ENCODE measurements at places on chromosomes 4 and X.

- peak; percentile 7 for DNase-seq
These were observed 97.4 kb downstream of the COL4A5 start for GRCh38 chrX:108537005-108537404.

DNA sequence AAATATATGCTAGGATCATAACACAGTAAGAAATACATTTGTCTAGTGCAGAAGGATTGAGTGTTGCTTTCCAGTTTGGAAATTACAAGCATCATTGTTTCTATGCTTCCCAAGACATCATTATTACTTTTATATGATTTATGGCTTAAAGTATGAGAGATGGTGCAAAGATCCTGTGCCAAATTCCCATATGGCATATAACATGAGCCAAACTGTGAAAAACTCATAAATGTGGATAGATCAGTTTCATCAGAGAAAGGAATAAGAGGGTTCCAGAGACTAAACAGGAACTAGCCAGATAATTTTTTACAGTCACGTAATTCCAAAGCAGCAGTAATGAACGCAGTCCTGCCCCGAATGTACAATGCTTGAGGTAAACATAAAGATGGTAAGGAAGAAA, 126.3 kb downstream of the PRDM5 start:
- no peak for DNase-seq

- peak; percentile 21 for DNase-seq
These were observed 105.3 kb upstream of the NKX1-1 start for GRCh38 chr4:1511441-1512041.

- no peak for DNase-seq
These were observed 892.8 kb upstream of the DIAPH2 start for GRCh38 chrX:95791876-95792275.

DNA sequence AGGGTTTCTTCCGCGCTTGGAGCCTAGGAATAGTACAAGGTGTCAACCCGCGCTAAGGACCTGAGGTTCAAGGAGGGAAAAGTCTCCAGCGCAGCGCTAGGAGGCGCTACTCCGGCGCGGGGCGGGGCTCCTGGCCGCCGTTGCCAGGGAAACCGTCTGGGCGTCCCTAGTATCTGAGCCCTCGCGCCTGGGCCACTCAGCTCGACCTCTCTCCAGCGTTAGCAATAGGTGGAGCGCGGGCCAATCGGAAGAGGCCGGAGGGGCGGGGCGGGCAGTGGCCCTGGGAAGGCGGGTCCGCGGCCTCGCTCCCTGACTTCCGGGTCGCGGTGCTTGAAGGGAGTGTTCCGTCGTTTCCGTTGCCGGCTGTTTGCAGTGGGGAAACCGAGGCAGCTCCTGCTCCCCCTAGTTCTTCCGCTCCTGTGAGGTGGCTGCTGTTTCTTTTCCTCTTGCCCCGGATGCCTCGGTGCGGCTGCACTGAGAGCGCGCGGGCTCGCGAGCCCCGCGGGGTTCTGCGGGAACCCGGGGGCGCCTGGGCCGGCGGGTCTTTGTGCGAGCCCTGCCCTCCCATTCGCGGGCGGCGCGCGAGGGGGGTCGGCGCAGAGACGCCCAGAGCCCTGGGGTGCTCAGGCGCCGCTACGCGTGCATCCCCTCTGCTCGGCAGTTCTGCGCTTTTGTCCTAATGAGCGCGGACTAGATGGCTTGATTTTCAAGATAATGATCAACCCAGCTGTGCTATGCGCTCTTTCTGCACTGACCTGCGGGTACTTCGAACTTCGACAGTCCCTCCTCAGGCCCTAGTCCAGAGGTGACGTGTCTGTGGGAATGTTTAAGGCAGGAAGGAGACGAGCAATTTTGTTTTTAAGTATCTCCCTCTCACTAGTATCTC, at the start of gene ELMOD2:
ELMOD2 (plus strand) TSS at position 312 of the 886 bp plus-strand sequence. CDS start 1,261 bp downstream, outside the sequence.
- DNase-seq: peak; percentile 97

DNA sequence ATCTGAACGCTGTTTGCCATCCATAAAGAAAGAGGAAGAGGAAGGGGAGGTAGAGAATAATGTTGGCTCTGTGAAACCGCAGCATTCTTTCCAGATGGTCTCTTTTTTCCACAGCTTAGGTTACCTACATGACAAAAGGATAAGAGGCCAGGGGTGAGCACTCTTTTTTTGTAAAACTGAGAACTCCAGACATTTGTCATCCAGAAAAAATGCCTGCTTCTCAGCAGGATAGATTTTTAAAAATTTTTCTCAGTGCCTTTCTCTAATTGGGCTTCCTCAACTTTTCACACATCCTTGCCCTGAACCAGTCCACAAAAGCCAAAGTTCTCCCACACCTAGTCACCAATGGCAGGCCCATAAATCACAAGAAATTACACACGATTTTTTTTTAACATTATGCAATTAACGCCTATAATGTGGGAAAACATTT, 158.1 kb upstream of the TENM3 start:
- DNase-seq: no peak

DNA sequence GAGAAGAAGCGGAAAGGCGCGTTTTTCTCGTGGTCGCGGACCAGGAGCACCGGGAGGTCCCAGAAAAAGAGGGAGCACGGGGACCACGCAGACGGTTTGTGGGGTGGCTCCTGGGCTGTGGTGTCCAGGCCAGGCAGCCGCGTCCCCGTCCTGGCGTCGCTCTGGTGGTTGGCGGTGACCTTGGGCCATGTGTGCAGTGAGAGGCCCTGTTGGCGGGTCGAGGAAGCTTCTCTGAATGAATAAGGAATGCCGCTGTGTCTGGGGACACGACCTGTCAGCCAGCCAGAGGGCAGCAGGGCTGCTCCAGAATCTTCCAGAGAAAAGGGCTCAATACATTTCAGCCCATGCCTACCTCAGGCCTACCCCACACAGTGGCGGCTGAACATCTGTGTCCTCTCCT, 24.3 kb upstream of the HGFAC start:
- DNase-seq: no peak

DNA sequence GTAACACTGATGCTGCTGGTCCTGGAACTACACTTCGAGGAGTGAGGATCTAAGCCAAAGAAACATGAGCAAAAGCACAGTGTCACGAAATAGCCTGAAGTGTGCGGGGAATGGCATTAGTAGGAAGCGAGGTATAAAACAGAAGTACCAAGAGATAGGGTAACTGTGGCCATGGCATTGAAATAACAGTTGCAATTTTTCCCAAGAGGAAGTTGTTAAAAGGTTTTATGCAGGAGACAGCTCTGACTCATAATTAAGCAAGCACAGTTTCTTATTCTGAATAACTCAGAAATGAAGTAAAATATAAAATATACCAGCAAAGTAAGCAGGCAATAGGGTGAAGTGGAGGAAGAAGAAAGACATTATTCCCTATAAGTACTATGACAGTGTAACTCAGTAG, 90.3 kb upstream of the TMEM150C start:
- no peak for DNase-seq

- no peak for DNase-seq
These were observed 2068.9 kb downstream of the PCDH7 start for GRCh38 chr4:32789026-32789608.

DNA sequence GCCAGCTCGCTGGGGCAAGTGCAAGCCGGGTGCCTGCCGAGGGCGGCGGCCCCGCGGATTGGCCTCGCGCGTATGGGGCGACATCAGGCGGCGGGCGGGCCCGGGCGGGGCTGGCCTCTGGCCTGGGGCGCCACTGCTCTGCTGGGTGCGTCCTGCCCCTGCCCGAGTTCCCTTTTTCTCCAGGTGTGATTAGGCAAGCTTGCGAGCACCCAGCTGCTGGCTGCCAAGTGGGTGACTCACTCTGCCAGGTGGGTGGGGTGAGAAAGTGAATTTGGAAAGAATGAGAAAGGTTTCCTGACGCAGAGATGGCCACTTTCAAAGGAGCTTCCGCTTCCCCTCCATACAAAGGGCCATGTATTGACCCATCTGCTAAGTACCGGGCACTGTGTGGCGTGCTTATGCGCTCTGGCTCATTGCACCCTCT, 32.5 kb downstream of the FGFBP1 start:
- no peak for DNase-seq

DNA sequence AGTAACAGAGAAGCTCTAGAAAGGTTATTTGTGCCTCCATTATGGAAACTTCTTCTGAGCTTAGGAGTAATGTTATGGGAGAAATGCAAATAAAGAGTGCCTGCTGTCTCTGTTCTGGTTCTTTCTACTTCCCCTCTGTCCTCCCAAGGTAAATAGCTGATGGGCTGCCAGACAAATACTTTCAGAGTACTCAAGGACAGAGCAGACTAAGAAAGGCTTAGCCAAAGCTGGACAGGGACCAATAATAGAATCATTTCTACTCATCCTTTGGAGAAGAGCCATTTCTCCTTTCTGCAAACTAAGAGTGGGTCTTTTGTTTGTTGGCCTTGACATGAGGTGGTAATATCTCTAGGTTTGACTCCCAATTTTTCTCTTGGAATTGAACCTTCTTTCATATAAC, 136.1 kb downstream of the MID1IP1 start:
- no peak for DNase-seq

- no peak for DNase-seq
These were observed 50.9 kb downstream of the FAM193A start for GRCh38 chr4:2587213-2587823.

GRCh38 chrX:44104699-44105098, 131.5 kb upstream of the NDP start:
- no peak for DNase-seq

GRCh38 chr4:112901962-112902411, 147.5 kb upstream of the ANK2 start:
- no peak for DNase-seq

- DNase-seq: no peak
These were observed 31.9 kb downstream of the ADD1 start for GRCh38 chr4:2875556-2875955.

DNA sequence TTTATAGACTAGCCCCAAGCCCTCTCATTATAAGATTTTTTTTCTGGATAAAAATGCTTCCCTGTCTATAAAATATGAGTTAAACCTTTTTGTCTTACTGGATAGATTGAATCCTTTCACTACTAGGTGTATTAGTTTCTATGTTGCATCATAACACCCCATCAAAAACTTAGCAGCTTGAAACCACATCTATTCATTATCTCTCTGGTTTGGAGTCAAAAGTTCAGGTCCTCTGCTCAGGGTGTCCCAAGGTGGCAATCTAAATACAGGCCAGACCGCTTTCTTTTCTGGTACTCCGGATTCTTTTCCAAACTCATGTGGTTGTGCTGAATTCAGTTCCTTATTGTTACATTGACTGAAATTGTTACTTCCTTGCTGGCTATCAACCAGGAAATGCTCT, 515.5 kb downstream of the PDHA2 start:
- no peak for DNase-seq

- DNase-seq: no peak
These were observed 20.7 kb downstream of the ADH7 start for GRCh38 chr4:99414401-99414800.

GRCh38 chrX:148854306-148854705, 353.9 kb downstream of the AFF2 start:
- no peak for DNase-seq

DNA sequence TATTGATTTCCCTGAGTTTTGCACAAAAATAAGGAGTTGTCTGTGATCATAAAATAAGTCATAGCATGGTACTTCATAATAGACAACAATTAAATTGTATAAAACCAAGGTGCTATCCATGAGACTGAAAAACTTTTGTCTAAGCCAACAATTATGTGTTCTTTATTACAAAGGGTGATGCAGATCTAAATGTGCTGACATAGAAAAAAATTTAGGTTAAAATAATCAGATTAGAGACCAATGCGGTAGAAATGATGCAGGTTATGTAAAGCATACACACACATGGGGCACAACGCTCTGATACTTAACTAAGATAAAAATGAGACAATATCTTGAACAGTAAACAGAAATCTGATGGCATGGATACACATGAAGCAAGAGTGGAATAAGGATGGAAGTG, 113.3 kb downstream of the PWWP3B start:
- DNase-seq: no peak

DNA sequence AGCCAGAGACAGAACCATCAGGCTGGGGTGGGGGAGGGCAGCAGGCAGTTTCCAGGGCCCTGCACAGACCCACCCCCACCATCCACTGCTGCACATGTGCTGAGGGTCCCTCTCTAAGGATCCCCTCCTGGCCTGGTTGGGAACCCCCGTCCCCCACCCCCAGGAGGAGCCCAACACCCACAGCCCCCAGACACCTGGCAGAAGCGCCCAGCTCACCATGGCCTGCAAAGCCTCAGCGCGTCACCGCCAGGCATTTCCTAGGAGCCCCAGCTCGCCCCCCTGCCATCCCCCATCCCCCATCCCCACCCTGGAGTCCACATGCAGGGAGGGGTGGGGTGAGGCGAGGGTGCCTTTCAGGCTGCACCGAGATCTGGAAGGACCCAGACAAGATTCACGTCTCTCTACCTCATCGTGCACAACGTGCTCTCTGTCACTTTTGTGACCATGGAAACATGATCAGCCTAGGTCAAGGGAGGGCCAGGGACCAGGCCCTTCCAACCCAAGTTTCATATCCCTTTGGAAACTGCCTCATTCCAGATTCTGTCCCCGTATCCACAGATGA, 9.3 kb downstream of the MXD4 start:
- no peak for DNase-seq

GRCh38 chr4:86496094-86497080, 97.7 kb upstream of the PTPN13 start:
- DNase-seq: no peak

DNA sequence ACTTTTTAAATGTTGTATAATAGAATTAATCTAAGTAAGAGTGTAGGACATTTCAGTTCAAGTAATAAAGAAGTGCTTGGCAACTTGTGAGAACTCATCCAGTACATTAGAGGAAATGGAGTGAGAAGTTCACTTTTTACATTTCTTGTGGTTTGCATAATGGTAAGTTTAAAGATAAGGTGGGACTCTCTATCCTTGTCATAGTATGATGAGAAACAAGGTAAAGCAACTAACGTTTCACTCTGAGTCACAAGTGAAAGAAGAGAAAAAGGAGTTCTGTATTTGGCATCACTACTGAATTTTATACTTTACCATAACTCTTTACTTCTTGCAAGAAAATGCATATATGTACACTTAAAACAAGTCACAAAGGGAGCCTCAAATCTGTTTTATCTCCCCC, 219.4 kb downstream of the SLC4A4 start:
- no peak for DNase-seq

DNA sequence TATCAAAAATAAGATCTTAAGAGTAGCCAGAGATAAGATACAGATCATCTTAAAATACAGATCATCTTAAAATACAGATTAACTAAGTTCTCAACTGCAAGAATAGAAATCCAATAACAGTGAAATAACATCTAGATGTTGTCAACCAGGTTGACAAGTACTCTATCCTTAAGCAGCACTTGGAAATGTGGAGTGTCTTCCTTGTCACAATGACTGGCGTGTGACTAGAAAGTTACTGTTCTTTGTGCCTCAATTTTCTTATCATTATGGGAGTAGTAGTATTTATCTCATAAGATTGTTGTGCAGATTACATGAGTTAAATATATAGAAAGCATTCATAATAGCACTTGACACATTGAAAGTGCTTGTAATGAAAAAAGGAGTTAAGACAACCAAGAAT, 25.8 kb upstream of the HPGDS start:
- no peak for DNase-seq

DNA sequence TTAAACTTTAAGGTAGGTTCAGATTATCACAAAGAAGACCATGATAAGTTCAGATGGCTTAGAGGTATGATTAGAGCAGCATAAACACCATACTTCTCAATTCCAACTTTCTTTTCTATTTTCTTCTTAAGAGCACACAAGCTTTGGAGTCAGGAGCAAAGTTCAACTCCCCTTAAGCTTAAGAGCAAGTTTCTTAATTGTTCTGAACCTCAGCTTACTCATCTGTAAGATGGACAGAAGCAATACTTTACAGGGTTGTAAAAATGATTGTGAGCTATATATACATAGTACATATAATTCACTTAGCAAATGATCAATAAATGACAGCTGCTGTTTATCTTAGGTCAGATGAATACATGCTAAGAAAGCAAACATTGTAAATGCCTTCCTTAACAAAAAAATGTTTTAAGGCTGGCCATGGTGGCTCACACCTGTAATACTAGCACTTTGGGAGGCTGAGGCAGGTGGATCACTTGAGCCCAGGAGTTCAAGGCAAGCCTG, 25.0 kb upstream of the RPS3A start:
- DNase-seq: no peak
